Cortex of kidney (tissue), 1 donor: ENCODE measurements at places on chromosomes 2 and 18.

DNA sequence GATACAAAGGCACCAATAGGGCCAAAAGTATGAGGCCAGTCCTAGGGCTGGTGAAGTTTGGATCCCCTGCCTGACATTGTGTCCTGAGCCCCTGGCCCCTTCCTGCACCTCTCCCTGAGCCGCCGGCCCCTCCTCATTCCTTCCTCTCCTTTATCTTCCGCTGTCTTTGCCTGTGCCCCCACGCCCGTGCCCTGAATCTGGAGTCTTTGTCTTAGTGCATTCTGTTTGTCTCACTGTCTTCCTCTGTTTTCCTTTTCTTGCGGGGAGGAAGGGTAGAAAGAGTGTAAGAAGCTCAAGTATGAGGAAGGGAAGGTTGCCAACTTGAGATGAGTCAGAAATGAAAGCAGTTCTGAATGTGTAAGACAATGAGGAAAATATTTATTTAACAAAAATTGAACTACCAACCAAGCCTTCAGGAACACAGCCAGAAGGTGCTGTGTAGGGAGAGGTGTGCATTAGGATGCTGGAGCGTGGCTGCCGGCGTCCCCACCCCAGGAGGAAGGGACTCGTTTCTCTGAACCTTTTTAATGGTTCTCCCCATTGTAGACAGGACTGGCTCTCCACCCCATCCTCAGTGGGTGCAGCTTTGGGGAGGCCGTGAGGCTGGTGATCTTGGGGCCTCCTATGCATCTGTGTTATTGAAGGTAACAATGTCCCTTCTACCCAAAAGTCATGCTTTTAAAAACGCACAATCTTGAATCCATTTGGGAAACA, 133.1 kb downstream of the NEDD4L start:
- DNase-seq = no peak

DNA sequence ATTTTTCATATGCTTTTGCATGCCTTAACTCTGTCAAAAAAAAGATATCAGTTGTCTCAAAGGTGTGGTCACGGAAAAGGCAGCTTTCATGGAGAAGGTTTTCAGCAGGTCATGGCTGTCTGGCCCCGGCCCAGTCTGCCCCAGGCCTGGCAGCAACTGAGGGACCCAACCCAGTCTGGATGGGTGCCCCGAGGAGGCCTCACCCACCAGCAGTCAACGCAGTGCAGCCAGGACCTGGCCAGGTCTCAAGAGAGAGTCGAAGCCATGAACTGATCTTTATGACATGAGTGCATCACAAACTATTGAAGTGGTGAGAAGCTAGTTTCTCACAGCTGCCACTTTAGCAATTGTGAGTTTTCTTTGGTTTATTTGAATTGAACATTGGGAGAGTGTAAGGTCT, 7.9 kb downstream of the TUBB6 start:
- DNase-seq = no peak

GRCh38 chr2:8571301-8571791, 110.5 kb upstream of the ID2 start:
- DNase-seq = no peak

DNA sequence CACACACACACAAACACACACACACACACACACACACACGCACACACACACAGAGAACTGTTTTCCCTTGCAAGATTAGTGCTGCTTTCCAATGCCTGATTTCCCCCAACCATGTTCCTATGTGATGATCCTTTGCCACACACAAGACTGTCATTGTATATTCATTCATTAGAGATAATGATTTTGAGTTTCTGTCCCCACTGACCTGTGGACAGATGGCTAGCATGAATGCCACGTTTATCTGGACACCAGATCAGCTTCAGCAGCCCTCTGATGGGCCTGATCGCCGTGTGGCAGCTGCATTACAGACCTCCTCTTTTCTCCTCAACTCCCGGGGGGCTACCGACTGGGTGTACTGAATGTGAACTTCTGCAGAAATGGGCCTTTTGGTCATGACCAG, 353.0 kb downstream of the MYCN start:
- DNase-seq = no peak

GRCh38 chr2:5932556-5933469, 240.6 kb downstream of the SOX11 start:
- no peak for DNase-seq
